ENCODE measurements at places on chromosomes 7 and 10.

- DNase-seq, result no peak
Measured at GRCh38 chr7:73974948-73975926, 52.7 kb upstream of the ELN start.

GRCh38 chr10:22839639-22840038 lies 88.2 kb upstream of the ARMC3 start:
- no peak for DNase-seq

DNA sequence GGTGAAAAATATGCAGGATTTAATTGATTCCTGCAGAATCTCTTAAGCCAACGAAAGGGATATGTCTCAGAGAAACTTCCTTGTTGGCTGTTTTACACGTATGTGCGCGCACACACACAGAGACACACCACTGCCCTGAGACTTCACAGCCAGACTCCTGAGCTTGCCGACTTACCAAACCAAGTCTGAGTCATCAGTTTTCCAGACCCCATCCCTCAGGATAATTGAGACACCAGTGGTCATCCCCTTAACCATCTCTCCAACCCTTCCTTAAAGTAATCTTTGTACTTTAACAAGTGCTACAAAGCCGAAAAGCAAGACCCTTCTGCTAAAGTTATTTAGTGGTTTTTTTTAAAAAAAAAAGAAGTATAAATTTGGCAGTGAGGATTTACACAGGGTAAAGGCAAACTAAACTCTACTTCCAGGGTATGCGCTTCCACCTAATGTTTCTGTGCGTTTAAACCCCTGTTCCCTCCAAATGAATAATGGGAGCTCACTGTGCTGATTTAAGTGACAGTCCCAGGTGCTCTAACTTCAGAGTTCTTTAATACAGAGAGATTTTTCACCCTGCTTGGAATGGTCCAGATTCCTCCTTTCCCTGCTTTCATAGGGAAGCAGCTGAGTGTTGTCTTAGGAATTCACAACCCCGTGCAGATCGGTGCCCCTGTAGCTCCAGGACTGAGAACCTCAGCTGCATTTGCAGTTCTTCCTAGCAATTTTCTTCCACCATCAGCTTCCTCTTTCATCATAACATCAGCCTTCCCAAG lies 198.5 kb downstream of the INHBA start:
- DNase-seq, result no peak

DNA sequence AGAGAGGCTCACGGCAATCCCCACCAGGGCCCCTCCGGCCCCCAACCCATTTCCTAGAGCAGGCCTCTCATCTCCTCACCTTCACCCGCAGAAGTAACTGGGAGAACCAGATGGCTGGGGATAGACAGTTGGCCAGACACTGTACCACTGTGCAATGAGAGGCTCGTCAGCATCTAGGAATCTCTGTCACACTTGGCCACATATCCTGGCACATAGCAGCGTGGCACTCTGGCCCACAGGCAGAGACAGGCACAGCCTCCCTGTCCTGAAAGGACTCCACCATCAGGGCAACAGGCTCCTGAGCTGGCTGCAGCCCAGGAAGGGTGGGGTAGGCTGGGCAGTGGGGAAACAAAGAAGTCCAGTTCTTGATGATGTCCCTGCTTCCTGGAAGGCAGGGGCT lies 45.8 kb downstream of the C10orf143 start:
- DNase-seq, result no peak

- DNase-seq, result no peak
Measured at GRCh38 chr10:69855346-69856111, 53.8 kb downstream of the COL13A1 start.

GRCh38 chr7:108000875-108001763 lies 1.8 kb downstream of the LAMB1 start:
- DNase-seq, result peak; percentile 78

GRCh38 chr7:39375047-39375873 lies 190.9 kb upstream of the YAE1 start:
- DNase-seq, result no peak

GRCh38 chr7:131670406-131670805 lies 114.0 kb upstream of the PODXL start:
- DNase-seq, result no peak

GRCh38 chr7:4077980-4078379 lies 604.1 kb upstream of the FOXK1 start:
- DNase-seq, result no peak

DNA sequence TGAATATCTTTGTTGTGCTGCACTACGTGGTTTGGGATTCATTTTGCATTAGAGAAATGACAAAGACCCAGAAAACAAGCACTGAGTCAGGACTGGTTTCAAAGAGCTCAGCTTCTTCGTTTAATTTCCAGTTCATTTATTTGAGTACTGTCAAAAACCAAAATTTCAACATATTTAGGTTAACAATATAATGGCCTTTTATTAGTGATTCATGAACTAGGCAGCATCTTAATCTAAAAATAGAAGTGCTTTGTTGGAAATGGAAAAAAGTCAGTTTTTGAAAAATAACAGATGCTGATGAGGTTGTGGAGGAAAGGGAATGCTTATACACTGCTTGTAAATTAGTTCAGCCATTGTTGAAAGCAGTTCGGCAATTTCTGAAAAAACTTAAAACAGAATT lies 856.4 kb downstream of the LRMDA start:
- DNase-seq, result no peak

DNA sequence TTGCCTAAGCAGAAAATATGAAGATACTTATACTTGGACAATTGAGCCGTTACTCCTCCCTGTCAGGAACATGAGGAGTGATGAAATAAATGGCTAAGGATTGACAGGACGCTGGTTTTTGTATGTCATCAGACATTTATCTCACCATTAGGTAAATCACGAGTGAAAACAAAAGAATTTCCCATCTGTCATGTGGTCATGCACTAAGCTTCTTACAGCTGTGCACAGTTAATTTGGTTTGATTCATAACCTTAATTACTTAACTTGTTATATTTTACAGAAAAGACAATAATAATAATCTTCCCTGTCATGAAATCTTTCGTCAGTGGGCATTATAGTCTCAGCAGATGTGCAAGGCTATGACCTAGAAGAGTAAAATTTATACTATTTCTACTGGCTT lies 266.5 kb downstream of the HGF start:
- DNase-seq, result no peak

DNA sequence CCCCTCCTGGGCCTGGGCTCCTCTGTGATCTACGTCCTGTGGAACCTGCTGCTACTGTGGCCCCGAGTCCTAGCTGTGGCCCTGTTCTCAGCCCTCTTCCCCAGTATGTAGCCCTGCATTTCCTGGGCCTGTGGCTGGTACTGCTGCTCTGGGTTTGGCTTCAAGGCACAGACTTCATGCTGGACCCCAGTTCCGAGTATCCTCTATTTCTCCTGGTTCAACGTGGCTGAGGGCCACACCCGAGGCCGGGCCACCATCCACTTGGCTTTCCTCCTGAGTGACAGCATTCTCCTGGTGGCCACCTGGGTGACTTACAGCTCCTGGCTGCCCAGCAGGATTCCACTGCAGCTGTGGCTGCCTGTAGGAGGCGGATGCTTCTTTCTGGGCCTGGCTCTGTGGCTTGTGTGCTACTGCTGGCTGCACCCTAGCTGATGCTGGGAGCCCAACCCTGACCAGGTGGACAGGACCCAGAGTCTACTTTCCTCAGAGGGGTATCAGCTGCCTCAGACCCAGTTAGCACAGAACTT lies 37.8 kb upstream of the MMD2 start:
- no peak for DNase-seq

- DNase-seq, result no peak
Measured at GRCh38 chr10:131689016-131689415, 211.8 kb upstream of the PPP2R2D start.

DNA sequence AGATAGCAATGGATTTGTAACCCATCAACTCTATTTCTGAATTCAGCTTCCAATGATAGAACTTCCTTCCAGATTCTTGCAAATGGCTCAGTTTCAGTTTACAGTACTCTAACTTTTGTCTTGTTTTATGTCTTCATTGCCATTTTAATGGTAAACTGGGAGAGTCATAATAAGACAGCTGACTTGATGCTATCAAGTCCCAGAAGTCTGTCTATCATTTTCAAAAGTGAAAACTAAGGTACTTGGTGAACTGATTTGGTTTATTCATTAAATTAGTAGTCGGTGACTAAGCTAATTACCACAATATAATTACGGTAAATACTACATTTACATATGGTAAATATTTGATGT lies 25.0 kb downstream of the RTKN2 start:
- DNase-seq, result no peak

DNA sequence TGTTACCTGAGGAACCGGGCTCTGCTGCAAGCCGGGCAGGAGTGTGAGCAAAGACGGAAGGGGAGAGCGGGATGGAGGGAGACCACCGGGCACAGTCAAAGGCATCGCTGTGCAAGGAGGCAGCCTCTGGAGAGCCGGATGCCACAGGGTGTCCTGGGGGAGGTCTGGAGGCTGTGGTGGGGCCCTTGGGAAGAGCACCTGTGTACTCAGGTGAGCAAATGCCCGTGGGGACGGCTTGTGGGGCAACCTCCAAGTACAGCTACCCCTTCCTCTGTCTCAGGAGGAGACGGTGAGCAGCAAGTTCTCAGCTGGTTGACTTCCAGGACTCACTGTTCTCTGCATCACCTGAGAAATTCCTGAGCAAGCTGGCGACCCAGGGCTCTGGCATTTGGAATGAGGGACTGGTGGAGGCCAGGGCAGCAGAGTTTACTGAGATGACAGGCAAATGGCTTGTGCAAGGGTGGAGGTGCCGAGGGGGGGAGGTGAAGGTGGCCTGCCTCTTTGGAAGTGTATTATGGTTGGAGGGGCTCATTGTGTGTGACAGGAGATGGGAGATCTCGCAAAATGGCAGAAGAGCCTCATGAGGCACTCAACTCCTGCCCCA lies 345.2 kb upstream of the SHH start:
- no peak for DNase-seq

- peak; percentile 73 for DNase-seq
Measured at GRCh38 chr7:120805636-120806388, 52.1 kb downstream of the TSPAN12 start.

GRCh38 chr7:93958216-93958615 lies 36.7 kb downstream of the GNG11 start:
- no peak for DNase-seq

DNA sequence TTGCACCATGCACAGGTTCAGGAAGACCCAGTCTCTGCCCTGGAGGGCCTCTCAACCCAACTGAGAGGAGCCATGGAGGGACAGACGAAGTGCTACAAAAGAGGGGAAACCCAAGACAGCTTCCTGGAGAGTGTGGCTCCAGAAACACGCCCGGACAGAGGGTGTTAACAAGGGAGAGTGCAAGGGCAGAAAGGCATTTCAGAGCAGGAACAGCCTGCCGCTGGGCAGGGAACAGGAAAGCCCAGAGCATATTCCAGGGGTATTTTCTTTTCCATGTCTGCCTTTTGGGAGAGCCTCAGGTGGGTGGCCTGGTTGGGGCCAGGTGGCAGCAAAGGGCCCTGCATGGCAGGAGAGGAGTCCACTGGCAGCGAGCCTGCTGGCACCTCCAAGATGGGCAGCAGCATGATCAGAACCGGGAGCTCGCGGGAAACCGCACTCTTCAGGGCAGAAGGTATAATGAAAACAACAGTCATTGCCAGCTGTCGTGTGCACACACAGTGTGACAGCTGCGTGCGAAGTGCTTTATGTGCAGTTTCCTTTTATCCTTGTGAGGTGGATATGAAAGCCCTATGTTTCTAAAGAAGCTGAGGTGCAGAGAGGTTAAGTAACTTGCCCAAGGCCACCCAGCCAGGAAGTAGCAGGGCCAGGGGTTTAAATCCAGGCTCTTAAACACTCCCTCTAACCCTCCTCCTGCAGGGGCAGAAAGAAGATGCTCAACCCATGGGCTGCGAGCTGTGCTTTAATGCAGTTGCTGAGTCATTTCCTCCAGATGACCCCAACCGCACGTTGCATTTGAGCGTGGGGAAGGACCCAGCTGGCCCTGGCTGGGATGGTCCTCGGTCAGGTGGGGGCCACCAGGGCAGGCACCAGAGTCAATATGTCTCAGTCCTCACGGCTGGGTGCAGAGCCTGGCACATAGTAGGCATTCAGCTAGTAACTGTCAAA lies 128.6 kb downstream of the OAT start:
- DNase-seq, result no peak

DNA sequence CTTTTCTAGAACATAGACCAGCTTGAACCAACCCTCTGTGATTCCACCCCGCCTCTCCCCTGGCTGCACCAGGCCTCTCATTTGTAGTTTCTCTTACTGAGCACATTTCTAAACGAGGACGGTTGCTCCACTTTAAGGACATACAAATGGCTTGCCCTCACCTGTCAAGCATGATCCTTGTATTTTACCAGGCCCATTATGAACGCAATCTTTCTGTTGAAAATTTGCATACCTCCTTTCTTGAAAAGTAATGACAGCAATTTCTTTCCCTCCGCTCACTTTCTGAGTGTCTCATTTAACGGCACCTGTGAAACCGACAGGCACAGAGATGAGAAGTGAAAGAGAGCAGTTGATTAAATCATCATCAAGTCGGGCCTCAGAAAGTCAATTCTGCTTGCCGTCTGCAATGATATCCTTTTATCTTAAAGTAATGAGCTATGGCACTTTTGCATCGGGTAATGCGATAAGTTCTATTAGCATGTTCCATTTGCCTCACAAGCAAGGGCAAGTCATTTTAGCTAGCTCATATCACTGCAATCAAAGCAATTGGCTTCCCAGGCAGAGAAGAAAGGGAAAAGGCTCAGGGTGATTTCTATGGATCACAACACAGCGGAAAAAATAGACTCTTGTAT lies 705.6 kb upstream of the GALNT17 start:
- DNase-seq, result no peak

GRCh38 chr7:136405931-136406777 lies 429.0 kb upstream of the MTPN start:
- peak; percentile 59 for DNase-seq

- no peak for DNase-seq
Measured at GRCh38 chr7:35988105-35988504, 164.9 kb upstream of the EEPD1 start.
